ENCODE measurements at places on chromosomes 11 and 22.

- no peak for DNase-seq
Observed at GRCh38 chr22:32422062-32422461, 10.0 kb upstream of the RTCB start.

DNA sequence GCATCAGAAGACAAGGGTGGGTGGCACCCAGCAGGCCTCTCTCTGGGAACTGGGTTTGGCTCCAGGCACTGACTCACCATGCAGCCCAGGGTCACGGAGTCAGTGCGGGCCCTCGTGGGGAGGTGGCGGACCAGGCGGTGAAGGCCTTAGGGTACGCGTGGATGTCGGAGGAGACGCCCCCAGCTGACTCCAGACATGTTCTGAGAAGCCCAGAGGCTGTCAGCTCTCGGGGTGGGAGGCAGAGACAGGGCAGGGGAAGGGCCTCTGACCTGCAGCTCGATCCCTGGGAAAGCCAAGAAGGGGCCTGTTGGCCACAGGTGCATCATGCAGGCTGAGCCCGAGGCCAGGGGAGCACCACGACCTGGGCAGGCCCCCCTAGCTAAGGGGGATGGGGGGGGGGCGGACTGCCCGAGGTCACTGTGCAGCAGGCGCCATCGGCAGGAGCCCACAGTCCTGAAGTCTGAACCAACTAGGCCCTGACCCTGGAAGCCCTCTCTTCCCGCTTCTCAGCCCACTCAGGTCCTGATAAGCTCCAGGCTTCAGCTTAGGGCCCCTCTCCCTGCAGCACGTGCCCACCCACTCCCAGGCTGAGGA, 18.0 kb downstream of the MOB2 start:
- DNase-seq, result no peak

DNA sequence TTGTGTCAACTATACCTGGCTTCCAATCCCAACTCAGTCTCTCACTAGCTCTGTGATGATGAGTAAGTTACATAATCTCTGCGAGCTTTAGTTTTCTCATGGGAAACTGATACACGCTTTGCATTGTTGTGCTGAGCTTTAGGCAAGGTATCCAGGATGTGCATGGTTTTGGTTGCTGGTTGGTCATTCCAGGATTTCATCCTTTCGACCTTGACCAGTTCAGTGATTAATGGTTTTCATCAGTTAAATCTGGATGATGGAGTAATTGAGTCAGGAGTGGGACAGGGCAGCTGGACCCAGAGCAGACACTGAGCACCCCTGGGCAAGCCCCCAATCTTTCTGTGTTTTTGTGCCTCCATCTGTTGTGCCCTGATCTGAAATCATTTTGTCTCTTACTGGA, 417.3 kb upstream of the CADM1 start:
- no peak for DNase-seq

- DNase-seq, result no peak
Observed at GRCh38 chr22:23970201-23970641, 3.5 kb downstream of the DDTL start.

GRCh38 chr11:11569936-11570491, 51.8 kb downstream of the GALNT18 start:
- DNase-seq, result no peak

- no peak for DNase-seq
Observed at GRCh38 chr11:134260503-134260902, 7.1 kb downstream of the ACAD8 start.

DNA sequence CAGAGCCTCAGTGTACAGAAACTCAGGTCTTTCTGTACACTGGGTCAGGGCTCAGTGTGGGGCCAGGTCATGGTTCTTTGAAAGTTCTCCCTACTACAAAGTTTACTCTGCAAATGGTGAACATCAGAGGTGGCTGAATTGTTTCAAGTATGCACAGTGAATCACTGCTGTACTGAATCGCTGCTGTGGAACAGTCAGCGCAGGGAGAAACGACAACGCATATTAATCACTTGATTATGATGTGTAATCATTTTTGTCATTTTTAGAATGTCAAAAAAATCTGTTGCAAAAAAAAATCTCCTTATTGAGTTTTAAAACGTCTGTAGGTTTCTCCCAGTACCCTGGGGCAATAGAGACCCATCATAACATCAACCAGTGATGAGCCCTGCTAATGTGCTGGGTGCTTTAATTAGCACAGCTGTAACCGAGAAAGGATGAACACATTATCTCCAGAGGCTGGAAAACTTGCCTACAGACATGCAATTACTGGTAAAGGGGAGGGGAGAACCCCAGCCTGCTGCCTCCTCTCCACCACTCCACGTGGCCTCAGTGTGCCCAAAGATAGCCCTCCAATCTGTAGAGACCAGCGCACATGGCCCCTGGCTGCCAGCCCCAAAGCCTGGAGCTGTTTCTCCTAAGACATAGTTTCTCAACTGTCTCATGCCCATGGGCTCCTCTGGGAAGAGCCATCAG, 12.8 kb downstream of the ARRB1 start:
- peak; percentile 63 for DNase-seq

GRCh38 chr11:125262194-125262829, 97.8 kb downstream of the PKNOX2 start:
- no peak for DNase-seq

DNA sequence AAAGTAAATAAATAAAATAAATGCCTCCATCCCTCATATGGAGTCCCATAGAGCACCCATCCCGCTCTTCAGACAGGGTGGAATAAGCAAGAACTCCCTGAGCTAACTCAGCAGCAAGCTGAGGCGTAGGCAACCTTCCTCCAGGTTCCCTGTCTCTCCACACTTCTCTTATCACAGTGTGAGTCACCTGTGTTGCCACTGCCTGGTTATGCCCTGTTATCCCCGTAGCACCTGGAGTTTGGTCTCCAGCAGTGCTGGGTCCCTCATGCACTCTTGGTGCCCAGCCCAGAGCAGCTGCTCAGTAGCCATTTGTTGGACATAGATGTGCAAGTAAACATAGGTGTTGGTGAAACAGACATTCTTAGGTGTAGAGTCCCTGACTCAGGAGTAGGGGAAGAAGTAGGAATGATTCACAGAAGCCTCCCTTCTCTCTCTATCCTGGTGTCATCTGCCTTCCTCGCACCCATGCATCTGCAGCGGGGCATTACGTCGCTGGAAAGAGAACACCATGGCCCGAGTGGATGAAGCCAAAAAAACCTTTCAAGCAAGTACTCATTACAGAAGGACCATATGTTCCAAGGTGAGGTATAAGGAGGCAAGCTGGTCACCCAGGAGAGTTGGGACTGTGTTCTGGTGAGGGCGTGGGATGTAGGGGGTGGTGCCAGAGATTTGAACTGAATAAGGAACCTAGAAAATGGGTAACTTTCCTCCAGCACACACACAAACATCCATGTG, 56.0 kb downstream of the PISD start:
- no peak for DNase-seq

- peak; percentile 13 for DNase-seq
Observed at GRCh38 chr11:46064221-46064620, 57.0 kb downstream of the PHF21A start.

GRCh38 chr11:61912530-61912898, 4.9 kb downstream of the RAB3IL1 start:
- DNase-seq, result no peak

DNA sequence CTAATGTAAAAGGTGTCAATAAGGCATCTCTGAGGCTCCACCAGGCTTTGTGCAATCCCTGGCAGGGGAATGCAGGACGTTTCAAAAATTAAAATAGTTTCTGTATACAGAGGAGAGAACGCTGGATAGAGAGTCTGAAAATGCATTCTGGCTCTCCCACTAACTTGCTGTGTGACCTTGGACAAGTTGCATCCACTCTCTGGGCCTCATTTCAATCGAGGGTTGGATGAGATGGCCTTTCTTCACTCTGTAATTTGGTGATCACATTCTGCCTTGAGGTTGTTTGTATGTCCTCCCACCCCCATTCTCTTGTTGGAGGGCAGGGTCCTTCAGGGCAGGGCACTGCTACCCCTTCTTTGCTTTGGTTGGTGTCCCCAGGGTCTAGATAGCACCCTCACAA, 78.5 kb downstream of the CACNG2 start:
- DNase-seq, result no peak

GRCh38 chr11:24163146-24163545, 333.7 kb upstream of the LUZP2 start:
- DNase-seq, result no peak
